ENCODE measurements at places on chromosomes 12 and 14. TPM values are rescaled to one million over a fixed set of nuclear protein-coding genes. Genes with fewer than 3 reads are reported as not detected.

Gene TAS2R19
- polyA plus RNA-seq, result 0.97 TPM

Gene PPP4R4
- polyA plus RNA-seq, result 3.3 TPM

Gene NYNRIN
- 15.2 TPM for polyA plus RNA-seq

Gene C12orf76
- polyA plus RNA-seq, result 18.6 TPM
